ENCODE measurements at places on chromosomes 6 and 20.

- DNase-seq = no peak
Measured at GRCh38 chr6:19399406-19399805, 437.8 kb upstream of the ID4 start.

DNA sequence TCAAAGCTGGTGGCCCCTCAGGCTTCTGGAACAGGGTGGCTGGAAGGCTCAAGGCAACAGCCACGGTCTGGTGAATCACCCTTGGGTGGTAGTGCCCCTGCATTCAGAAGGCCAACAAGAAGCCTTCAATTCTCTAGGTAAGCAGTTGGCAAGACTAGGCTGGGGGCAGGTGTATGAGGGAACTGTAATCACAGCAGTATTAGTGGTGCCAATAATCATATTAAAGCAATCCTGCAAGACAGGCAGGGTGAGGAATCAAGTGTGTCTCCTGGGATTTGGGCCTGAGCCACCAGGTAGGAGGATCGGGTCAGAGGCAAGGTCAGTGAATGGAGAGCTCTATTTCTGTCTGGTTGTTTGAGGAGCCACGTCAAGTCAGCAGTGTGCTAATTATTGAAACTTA lies 24.9 kb upstream of the SCUBE3 start:
- DNase-seq = no peak

- DNase-seq = no peak
Measured at GRCh38 chr20:42862446-42862845, 327.3 kb downstream of the PTPRT start.

- DNase-seq = no peak
Measured at GRCh38 chr6:53424300-53424699, 75.5 kb upstream of the ELOVL5 start.

DNA sequence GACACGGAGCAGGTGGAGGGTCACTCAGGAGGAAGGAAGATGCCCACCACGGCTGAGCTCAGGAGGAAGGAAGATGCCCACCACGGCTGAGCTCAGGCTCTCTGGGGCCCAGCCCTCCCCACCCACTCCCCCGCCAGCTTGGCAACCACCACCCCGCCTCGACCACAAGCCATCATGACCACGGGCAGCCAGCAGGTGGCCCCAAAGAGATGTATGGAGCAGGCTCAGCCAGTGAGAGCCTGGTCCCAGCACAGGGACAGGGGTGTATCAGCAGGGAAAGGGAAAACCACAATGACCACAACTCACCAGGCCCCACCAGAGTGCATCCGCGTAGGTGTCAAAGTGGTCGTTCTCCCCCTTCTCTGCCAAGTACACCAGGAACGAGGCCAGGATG lies 30.4 kb downstream of the KCNQ2 start:
- DNase-seq = peak; percentile 46

DNA sequence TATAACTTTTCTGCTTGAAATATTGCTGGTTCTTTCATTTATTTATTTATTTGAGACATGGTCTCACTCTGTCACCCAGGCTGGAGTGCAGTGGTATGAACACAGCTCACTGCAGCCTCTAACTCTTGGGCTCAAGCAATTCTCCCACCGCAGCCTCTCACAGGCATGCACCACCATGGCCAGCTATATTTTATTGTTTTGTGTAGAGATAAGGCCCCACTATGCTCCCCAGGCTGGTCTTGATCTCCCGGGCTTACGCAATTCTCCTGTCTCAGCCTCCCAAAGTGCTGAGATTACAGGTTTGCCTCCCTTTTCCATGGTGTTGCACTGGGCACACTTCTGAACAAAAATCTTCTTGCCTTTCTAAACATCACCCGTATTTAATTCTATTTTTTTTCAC lies 39.1 kb upstream of the RNGTT start:
- DNase-seq = no peak

DNA sequence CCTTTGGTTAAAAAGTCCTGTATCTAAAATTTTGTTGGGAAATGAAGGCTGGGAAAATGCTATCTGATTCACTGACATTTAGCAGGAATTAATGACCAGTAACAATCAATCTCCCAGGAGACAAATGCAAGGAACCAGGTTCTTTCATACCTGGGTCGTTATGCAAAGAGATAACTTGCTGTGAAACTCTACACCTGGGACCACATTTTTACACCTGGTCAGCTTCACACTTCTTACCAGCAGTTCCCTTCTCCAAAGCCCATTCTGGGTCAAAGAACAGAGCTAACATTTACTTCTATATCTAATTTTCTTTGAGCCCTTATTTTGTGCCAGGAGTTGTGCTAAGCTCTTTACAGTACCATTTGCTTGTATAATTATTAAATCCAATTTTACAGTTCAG lies 27.4 kb upstream of the STXBP5 start:
- DNase-seq = no peak

GRCh38 chr6:40308533-40309306 lies 278.4 kb downstream of the LRFN2 start:
- peak; percentile 29 for DNase-seq

- DNase-seq = no peak
Measured at GRCh38 chr6:113144117-113144516, 713.0 kb upstream of the MARCKS start.

DNA sequence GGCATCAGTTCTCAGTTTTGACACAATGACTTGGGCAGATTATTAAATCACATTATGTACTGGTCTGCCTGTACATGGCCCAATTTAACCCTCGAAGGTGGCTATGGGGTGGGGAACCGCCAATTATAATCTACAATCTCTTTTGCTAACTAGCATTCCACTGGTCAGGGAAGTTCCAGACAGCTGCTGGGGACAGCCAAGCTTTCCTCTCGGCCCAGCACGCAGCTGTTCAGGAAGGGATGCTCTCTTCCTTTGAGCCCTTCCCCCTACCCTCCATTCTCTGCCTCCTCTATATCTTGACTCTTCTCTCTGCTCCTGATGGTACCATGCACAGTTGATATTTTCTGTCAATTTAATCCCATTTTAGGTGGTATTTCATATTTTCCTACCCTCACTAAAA lies 233.5 kb upstream of the AGPAT4 start:
- no peak for DNase-seq

- DNase-seq = no peak
Measured at GRCh38 chr6:70380252-70380651, 33.1 kb upstream of the FAM135A start.

All from stimulated activated CD4-positive, alpha-beta T cell treated with anti-CD3 and anti-CD28 coated beads, Interleukin-1b, Interleukin-23, amount 100 ng/mL, for 4 hours (primary cell).